ELR (cell line): ENCODE measurements at places on chromosomes 13 and 19.

DNA sequence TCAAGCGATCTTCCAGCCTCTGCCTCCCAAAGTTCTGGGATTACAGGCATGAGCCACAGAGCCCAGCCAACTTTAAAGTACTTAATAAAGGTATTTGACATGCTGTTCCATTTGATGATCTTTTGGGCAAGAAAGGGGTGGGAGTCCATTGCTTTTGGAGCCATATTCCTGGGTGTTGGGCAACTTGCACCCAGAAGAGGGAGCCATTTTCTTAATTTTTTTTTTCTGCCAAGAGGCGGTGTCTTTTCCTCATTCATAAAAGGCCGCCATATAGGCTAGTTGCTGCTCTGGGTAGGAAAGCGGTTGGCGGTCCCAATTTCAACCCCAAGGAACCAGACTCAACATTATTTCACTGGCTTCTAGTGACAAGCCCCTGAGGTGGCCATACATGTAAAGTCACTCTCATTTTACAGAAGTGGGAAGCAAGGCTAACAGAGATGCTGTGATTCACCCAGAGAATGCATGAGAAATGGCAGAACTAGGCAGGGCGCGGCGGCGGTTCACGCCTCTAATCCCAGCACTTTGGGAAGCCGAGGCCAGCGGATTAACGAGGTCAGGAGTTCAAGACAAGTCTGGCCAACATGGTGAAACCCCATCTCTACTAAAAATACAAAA lies 139.6 kb downstream of the CACNA1A start:
- peak; percentile 63 for DNase-seq

- no peak for DNase-seq
These were observed 23.9 kb upstream of the KCTD15 start for GRCh38 chr19:33772858-33773180.

DNA sequence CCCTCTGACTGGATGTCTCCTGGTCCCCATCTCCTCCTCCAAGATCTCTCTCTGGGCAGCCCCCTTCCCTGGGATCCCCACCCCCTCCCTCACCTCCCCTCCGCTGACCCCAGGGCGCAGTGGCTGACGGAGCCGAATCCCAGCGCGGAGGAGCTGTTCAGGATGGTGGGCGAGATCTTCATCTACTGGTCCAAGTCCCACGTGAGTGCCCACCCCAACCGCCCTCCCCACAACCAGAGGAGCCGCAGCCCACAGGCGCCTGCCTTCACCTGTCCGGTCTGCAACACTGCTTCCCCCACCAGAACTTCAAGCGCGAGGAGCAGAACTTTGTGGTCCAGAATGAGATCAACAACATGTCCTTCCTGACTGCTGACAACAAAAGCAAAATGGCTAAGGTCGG lies 89.4 kb downstream of the RYR1 start:
- no peak for DNase-seq

DNA sequence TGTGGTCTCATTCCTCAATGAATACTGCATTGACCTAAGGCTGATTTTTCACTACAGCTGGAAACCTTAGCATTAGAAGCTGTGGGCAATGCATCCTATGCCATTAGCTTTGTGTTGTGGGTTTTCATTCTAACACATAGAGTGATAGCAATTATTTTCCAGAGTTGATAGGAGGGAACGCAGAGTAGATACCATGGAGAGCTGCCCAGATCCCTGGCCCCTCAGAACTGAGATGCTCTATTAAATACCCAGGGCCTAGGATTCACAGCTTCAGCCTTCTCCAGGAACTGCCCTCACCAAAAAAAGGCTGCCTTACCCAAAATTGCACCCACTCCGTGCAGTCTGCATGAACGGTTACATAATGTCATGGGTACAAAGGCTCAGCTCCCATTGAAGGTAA lies 444.4 kb downstream of the SUCLA2 start:
- DNase-seq, result no peak

DNA sequence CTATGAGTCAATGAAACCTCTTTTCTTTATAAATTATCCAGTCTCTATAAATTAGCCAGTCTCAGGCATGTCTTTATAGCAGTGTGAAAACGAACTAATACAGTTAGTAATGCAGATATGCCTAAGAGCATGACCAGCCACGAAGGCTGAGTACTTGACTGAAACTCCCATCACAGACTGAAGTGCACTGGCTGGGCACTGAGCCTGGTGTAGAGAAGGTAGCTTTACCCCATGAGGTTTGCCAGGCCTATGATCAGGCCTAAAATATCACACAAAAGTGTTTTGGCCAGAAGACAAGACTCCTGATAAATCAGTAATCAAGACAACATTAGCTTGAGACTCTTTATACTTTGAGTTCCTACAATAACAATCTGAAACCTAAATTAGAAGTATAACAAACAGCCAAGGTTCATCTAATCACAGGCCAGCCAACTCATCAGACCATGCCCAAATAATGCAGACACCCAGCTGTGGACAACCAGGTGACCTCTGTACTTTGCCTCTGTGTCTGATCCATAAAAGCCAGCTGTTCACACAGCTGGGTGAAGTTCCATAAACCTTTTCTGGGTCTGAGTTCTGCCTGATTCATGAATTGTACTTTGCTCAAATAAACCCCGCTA lies 771.8 kb upstream of the SLITRK1 start:
- no peak for DNase-seq

- DNase-seq, result peak; percentile 57
These were observed 1651.9 kb upstream of the MIR17HG start for GRCh38 chr13:89695343-89696257.

DNA sequence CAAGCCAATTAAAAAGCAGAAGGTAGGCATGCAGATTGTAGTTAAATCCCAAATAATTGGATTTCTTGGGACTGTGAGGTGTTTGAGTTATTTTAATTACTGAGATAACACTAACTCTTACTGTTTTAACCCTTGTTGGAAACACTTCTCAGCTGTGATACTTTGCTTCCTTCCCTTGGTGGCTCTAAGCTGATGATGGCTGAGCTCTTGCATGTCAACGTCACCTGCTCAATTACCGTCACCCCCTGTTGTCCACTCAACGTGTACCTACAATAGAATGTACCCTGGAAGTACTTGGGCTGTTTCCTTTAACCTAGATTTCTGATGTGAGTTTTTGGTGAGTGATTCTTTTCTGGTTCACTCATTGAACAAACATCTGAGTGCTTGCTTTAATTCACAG lies 303.4 kb downstream of the SLC7A1 start:
- no peak for DNase-seq

GRCh38 chr13:34155931-34156607 lies 338.1 kb downstream of the RFC3 start:
- DNase-seq, result peak; percentile 90

GRCh38 chr13:64866331-64866730 lies 2363.8 kb downstream of the PCDH9 start:
- no peak for DNase-seq

DNA sequence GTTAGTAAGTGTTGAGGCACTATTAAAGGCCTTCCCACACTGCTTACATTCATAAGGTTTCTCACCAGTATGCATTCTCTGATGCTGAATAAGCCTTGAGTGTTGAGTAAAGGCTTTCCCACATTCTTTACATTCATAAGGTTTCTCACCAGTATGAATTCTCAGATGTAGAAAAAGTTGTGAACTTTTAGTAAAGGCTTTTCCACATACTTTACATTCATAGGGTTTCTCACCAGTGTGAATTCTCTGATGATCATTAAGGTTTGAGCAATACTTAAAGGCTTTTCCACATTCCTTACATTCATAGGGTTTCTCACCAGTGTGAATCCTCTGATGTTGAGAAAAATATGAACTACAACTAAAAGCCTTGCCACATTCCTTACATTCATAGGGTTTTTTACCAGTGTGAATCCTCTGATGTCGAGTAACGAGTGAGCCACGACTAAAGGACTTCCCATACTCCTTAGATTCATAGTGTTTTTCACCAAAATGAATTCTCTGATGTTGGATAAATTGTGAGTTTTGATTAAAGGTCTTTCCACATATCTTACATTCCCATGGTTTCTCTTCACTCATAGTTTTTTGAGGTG lies 24.2 kb downstream of the ZNF829 start:
- no peak for DNase-seq

- DNase-seq, result no peak
These were observed 1000.6 kb downstream of the OLFM4 start for GRCh38 chr13:54029226-54029625.

DNA sequence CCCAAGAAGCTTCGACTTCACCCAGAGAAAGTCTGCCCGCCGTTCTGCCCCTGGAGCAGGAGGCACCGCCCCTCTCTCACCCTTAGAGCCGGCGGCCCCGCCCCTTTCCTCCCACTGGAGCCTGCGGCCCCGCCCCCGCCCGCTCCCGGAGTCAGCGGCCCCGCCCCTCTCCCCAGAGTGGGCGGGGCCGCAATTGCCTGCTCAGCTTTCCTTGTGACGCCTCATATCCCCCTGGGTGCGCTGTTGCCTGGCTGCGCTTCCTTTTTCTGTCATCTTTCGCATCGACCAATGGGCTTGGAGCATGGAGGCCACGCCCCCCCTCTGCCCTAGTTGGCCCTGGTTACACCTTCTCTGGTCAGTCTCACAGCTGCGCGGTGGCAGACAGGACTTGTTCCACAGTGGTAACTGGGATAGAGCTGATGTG lies 38.2 kb upstream of the ZNF492 start:
- no peak for DNase-seq

DNA sequence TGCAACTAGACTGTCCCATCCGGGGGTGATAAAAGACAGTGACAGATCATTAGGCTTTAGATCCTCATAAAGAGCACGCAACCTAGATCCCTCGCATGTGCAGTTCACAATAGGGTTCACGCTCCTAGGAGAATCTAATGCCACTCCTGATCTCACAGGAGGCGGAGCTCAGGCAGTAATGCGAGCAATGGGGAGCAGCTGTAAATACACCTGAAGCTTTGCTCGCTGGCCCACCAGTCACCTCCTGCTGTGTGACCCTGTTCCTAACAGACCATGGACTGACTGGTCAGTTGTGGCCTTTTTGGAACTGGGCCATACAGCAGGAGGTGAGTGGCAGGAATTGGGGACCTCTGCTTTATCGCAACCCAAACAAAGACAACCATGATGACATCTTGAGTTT lies 173.2 kb downstream of the DLEU7 start:
- no peak for DNase-seq

GRCh38 chr19:18596752-18597157 lies 8.2 kb downstream of the REX1BD start:
- DNase-seq, result peak; percentile 42

GRCh38 chr19:13301627-13302334 lies 151.6 kb downstream of the IER2 start:
- no peak for DNase-seq

- DNase-seq, result no peak
These were observed 168.2 kb downstream of the DNAJC15 start for GRCh38 chr13:43191546-43191945.

DNA sequence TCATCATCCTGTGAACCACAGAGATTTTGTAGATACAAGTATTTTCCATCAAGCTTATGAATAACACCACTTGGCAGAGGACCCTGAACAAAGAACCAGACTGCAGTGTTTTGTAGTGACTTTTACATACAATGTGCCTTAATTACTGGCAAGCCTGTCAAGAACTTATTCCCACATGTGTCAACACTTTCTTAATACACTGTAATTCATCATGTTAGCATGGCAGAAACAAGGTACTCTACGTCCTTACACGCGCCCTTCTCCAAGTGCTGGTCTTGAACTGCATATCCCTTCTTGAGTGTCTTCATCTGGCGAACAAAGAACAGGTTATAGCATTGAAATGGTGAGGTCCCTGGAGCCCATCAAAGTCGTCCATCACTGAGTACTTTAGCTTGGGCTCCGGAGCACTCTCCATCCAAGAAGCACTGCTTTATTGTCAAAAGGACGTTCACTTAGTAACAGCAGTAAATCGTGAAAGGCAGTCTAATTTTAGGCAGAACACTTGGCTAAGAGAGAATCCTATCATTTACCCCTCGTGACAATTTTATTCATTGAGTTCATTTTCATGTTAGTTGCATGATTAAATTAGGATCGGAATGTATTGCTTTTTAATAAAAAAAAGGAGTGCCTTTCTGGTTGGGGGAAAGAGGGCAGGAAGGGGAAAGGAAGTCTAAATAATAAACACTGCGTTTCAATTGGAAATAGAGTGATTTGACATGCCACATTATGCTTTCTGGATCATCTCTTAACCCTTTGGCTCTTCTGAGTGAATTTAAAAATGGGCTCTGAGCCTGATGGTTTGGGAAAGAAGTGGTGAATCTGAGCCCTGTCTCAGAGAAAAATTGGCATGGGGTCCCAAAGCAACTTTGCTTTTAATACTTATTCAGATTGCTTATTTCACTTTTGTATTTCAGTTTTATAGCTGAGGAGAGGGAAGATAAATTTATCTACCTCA lies 376.1 kb downstream of the DLEU7 start:
- no peak for DNase-seq

DNA sequence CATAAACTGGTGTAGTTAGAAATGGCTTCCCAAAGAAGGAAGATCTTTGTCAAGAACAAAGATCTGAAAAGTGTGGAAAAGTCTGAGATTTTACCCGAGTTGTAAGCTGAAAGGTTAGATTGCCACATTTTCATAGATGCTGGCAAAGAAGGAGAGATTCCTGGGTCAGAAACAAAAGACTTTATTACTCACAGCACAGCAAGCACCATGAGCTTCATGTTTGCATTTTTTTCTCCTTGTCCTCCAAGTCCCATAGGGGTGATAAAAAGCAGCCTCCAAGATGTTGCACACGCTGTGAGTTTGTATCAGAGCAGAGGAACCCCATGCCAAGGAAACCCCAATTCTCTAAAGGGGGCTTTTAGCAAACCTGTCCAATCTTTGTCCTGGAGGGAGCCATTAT lies 29.3 kb downstream of the MZT1 start:
- no peak for DNase-seq

DNA sequence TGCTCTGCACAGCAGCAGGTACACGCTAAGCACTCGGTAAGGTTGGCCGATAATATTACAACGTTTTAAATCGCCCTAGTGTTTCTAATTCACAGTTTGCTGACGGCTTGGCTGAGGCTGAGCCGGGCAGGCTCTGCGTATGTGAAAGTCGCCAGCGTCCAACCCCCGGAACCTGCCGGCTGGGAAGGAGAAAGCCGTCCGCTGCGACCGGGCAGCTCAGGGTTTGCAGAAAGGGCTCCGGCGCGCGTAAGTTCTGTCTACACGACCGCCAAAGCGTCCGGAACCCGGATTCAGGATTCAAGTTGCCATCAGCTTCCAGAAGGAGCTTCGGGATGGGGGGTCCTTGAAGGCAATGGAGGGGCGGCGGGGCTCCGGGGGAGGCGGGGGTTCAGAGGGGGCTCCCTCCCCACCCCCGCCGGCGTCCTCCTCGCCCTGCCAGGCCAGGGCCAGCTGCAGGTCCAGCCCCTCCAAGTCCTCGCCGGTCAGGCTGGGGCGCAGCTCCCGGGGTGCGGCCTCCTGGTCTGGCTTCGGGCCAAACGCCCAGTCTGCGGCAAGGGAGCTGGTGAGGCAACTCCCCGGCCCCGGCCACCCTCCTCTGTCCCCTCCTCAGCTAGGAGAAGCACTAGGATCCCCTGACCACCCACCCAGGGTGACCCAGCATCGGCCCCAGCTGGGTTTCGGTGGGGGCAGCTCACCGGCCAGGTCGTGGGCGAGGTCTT lies 575 bp downstream of the SMIM44 start:
- no peak for DNase-seq

GRCh38 chr19:38317104-38317612 lies 1.4 kb upstream of the YIF1B start:
- no peak for DNase-seq
